GDM1 (cell line): ENCODE measurements at places on chromosomes 7 and 10.
A peak's percentile ranks its signal among the peaks of the same experiment; 100 is the strongest.

DNA sequence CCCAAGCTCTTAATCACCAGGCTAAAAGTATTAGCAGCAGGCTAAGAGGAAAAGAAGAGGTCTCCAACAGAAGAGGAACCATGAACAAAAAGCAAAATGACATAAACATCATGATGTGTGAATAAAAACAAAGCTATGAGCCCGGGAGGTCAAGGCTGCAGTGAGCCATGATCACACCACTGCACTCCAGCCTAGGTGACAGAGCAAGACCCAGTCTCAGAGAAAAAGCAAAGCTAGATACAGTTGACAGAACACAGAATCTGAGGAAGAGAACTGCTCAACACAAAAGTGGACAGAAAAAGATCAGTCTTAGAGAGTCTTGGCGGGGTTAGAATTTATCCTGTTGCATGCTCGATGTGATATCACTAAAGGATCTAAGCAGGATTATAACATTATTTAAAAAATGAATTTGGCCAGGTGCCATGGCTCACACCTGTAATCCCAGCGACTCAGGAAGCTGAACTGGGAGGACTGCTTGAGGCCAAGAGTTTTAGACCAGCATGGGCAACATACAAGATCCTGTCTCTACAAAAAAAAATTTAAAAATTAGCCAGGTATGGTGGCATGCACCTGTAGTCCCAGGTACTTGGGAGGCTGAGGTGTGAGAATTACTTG lies 37.5 kb downstream of the NT5C2 start:
- DNase-seq = no peak

DNA sequence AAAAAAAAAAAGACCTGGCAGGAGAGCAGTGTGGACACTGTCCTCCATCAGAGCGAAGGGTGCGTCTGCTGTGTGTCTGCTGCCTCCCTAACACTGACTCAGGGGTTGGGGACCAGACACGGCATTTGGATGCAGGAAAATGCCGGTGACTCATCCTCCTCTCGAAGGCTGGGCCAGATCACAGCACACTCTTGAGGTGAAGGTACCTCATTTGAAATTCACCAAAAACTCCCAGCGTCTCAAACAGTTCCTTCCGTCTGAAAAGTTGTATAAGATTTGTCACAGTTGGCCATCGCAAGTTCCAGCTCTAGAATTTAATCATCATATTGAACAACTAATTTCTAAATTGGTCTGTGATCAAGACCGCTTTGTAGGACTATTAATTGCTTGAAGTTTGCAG lies 118.1 kb upstream of the LYZL2 start:
- DNase-seq = no peak

DNA sequence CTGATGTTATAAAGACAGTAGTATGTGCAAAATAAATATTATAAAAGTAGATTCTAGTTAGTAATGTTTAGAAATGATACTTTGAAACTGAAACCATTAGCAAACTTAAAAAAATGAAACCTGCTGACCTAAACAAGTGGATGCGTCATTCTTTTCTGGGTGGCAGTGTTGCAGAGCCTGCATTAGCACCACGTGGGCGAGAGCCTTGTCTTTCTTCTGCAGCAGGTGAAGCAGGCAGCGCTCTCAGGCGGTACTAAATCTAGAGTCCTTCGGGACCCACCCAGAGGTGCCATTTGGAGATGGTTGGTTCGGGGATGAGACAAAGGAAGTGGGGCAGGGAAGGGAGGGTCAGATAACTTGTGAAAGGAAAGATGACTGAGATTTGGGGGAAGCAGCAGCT lies 759.1 kb upstream of the IGFBP3 start:
- no peak for DNase-seq

- no peak for DNase-seq
These were observed 36.6 kb upstream of the C7orf33 start for GRCh38 chr7:148553979-148554378.

- no peak for DNase-seq
These were observed 367.8 kb upstream of the IGFBP3 start for GRCh38 chr7:46288861-46289260.

DNA sequence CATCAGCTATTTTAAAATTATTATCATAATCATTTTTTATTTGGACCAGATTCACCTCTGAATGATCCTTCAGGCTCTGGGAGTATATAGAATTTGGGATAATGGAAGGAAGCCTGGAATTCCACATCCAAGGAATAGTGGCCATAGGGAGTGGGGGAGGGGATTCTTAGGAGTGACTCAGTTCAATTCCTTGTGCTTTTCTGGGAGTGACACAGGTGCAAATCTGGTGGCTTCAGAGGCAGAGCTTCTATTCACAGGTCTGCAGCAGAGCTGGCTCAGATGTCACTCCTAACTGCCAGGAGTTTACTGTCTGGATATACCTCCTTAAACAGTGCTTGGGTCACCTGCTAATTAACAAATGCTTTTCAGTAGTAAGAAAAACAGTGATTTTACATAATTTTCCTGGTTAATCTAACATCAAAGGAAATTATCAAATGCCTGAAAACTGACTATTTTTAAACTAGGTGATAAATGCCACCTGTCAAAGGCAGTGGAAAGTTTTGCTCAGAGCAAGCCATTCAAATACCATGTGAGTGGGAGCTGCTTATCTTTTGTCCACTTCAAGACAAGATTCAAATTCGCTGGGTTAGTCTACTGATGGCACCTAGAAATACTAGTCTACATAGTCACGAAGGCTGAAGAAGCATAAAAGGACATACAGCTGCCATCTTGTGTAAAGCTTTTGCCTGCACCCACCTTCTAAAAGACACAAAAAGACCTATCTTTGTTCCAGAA lies 106.7 kb upstream of the LAMB4 start:
- no peak for DNase-seq

DNA sequence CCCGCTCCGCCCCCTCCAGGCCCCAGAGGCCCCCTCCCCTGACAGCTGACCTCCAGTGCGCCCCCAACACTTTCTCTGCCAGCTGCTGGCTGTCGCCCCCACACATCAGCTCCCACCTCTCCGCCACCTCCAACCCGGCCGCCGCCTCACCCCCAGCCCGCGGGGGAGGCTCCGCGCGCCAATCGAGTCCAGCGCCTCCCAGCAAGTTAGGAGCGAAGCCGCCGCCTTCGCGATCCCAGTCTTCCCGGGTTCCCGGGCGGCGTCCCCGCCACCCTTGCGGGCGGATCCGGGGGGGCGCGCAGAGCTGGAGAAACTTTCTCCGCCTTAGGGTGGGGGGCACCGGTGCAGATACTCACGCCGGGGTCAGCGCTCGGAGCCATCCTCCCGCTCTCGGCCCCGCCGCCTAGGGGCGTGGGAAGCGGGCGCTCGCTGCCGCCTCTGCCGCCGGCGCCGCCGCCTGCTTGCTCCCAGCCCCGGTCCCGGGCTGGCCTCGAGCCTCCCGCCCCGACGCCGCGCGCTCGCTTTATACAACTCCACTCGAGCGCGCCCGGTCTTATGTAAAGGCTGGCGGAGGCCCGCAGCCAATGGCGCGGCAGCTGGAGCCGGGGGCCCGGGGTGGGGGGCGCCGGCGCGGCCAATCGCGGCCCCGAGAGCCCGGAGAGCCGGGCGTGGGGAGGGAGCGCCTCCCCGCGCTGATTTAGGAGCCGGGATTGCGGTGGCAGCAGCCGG lies at the start of gene CRTAC1:
CRTAC1 (minus strand) TSS at position 529 of the 729 bp plus-strand sequence; CDS start at position 380, 149 bp downstream.
- no peak for DNase-seq

GRCh38 chr10:119655566-119656001 lies 4.4 kb downstream of the BAG3 start:
- DNase-seq = no peak

DNA sequence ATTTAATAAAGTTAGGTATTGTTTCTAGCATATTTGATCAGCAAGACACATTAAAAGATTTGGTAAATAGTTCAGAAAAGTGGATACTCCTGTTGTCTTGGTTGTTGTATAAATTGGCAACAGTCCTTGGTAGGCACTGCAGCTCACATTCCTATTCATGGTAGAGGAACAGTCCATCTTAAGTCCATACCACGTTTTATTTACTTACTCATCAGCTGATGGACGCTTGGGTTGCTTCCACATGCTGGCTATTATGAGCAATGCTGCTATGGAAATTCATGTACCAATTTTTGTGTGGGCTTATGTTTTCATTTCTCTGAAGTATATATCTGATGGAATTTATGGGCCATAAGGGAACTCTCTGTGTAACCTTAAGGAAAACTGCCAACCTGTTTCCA lies 43.3 kb downstream of the C10orf120 start:
- no peak for DNase-seq

- no peak for DNase-seq
These were observed 372.6 kb downstream of the GPR158 start for GRCh38 chr10:25547382-25547781.

DNA sequence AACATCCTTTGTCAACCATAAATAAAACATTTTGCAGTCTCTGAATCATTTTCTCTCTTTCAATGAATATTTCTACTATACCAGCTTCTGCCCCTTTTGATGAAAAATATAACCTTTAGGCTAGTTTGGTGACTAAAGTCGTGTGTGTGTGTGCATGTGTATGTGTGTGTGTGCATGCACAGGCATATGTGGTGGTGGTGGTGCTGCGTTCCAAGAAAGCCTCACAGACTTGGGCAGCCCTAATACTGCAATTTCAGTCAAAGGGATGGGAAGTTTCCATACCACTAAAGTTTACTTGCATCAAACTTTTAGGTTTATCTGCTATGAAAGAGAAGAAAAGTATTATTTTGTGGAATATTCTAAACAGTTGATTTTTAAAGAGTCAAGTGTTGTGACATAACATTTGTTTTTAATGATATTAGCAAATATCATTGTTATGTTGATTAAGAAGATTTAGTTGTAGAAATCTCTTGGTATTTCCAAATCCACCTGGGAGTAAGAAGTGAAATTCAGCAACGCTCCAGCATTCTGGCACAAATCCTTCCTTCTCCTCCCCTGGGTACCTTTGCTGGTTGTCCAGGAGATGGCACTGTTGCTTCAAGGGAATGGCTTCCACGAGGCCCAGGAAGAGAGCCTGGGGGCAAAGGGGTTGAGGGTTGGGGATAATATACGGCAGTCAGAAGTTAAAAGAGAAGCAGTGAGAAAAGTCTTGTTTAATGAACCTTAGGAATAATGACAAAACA lies 41.5 kb downstream of the ASB4 start:
- no peak for DNase-seq

DNA sequence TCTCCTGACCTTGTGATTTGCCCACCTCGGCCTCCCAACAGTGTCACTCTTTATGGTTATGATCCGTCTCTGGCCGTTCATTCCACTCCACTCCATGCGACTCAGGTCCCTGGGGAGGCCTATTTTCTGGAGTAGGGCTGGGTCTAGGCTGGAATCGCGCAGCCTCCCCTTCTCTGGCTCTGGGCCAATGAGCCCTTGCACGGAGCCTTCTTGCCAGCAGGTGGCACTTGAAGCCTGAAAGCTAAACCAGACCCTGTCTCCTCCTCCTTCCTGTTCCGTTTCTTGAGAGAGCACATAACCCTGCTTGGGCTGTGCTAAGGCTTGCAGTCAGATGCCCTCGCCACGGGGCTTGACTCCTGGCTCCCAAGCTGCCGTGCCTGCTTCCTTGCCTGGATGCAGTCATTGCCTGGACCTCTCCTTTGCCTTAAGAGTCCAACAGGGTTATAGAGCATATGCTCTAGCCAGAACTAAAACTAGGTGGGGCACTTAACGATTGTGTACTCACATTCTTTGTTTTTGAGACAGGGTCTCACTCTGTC lies 9.6 kb upstream of the DNAJB12 start:
- DNase-seq = peak; percentile 80

- no peak for DNase-seq
These were observed 29.3 kb upstream of the DMBT1 start for GRCh38 chr10:122531261-122531660.

DNA sequence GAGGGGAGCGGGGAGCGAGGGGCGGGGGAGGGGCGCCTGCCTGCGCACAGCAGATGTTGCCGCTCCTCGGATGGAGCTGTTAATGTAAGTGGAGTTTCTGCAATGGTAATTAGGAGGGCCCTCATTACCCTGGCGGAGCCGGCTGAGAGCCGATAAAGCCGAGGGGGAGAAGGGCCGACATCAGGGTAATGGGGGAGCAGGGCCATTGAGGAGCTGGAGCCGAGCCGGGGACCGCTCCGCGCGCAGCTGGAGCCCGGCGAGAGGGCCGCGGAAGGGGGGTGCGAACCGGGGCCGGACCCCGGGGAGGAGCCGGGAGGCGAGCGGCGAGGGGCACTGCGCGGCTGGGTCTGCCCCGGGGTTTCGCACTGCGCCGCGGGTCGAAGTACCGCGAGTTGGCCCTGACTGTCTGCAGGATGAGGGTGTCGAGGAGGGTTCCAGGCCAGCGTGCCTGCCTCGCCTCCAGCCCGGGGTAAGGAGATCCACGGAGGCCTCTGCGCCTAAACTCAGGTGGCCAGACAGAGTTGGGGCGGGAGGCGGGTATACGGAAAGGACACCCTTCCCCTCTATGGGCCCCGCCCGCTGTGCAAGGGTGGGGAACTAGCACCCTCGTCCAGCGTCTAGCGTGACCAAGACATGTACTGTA lies 55.0 kb upstream of the LBX1 start:
- no peak for DNase-seq

- no peak for DNase-seq
These were observed 665 bp downstream of the BHLHA15 start for GRCh38 chr7:98211676-98212531.

DNA sequence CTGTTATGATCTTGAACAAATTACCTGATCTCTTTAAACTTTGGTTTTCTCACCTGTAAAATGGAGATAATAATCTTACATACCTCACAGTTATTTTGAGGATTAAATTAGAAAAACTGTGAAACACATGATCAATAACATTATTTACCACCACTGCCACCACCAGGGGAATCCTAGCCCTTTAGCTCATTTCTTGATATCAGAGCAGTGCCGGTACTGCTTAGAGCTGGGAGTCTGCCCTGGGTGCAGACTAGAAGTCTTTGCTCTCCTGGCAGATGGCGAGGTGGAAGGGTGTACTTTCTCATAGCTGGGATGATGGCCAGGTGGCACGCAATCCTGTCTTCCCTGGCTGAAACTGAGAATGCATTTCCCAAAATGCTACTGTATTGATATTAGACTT lies 12.7 kb upstream of the EFCAB10 start:
- DNase-seq = no peak

GRCh38 chr7:83581667-83582435 lies 67.1 kb downstream of the SEMA3E start:
- DNase-seq = no peak

DNA sequence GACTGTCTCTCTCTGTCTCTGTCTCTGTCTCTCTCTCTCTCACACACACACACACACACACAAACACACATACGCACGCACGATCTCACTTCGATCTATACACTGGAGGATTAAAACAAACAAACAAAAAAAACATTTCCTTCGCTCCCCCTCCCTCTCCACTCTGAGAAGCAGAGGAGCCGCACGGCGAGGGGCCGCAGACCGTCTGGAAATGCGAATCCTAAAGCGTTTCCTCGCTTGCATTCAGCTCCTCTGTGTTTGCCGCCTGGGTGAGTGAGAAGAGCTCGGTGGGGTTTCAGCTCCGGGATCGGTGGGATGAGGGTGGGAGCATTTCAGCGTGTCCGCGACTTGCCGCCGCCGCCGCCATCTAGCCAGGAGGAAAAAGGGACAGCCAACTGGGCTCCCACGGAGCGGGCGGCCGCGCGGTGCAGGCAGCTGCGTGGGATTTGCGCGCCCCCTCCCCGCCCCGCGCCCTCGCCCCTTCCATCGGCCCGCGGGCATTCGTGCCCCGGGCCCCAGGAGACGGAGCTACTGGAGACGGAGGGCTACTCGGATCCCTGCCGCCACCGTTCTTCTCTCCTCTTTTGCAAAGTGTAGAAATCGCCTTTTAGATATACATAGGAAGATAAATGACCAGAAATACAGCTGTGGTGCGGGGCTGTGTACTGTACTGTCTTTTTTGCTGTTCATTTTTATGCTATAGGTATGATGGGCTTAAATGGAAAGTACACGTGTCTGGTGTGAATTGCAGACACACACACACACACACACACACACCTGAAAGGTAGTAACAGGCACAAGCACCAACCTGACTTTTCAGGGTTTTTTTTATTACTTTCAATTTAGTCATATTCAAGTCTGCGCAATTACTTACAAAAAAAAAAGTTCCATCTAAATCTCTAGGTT lies 581 bp downstream of the PTPRZ1 start:
- DNase-seq = no peak
